ENCODE measurements at places on chromosomes 7 and 10. TPM values are rescaled to one million over a fixed set of nuclear protein-coding genes. Genes with fewer than 3 reads are reported as not detected.

The ZCWPW1 gene
- total RNA-seq = 4.4 TPM

- no peaks in the 10 kb centered on the region for H3K27me3 ChIP-seq
- DNase-seq = no peak
- no peak overlapping the region for H3K4me3 ChIP-seq
- no peaks in the 10 kb centered on the region for H3K36me3 ChIP-seq
- H3K4me1 ChIP-seq = no peaks in the 10 kb centered on the region
Measured at GRCh38 chr10:130009228-130009627, 45.2 kb upstream of the EBF3 start.

The CNPY1 gene
- not detected for total RNA-seq

The GATA3 gene
- 0.78 TPM for total RNA-seq

DNA sequence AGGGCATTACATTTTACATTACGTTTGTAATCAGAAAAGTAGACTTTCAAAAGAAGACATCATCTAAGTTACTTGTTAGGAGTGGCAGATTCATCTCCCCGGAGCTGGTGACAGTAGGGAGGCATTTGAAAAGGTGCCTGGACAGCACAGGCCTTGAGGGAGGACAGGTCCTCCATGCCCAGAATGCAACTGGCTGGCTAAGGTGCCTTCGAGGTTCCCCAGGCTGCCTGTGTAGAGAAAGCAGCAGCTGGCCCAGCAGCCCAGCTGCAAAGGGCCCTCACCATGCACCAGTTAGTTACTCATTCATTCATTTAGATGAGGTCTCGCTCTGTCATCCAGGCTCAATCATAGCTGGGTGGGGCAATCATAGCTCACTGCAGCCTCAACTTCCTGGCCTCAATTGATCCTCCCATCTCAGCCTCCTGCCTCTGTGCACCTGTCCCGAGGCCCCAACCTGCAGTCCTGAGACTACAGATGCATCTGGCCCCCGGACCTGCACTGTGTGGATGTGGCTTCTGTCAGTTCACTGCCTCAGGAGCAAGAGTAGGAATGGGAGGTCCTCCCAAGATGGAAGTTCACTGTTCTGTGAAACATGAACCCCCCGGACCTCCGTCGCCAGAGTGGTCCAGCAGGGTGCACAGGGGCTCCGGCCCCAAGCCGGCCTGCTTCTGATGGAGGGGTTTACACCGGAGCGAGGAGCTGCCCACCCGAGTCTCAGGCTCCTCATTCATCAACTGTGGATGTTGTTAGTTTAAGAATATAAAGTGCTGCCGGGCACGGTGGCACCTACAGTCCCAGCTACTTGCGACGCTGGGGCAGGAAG lies 36.6 kb downstream of the PRKAG2 start:
- no peak overlapping the region for H3K27ac ChIP-seq
- no peak overlapping the region for H3K4me3 ChIP-seq
- H3K36me3 ChIP-seq = no peaks in the 10 kb centered on the region
- H3K27me3 ChIP-seq = no peaks in the 10 kb centered on the region

The CDNF gene
- total RNA-seq = 1.9 TPM

GRCh38 chr10:14358886-14359573 lies 28.3 kb upstream of the FRMD4A start:
- H3K4me1 ChIP-seq = no peaks in the 10 kb centered on the region
- no peak for DNase-seq
- no peak overlapping the region for H3K27ac ChIP-seq
- no peaks in the 10 kb centered on the region for H3K36me3 ChIP-seq

The RNLS gene
- 6.1 TPM for total RNA-seq

GRCh38 chr7:150406567-150407421 lies 27.7 kb downstream of the ZNF775 start:
- no peak overlapping the region for H3K4me3 ChIP-seq
- no peaks in the 10 kb centered on the region for H3K27me3 ChIP-seq
- no peak overlapping the region for H3K27ac ChIP-seq
- no peak for DNase-seq

DNA sequence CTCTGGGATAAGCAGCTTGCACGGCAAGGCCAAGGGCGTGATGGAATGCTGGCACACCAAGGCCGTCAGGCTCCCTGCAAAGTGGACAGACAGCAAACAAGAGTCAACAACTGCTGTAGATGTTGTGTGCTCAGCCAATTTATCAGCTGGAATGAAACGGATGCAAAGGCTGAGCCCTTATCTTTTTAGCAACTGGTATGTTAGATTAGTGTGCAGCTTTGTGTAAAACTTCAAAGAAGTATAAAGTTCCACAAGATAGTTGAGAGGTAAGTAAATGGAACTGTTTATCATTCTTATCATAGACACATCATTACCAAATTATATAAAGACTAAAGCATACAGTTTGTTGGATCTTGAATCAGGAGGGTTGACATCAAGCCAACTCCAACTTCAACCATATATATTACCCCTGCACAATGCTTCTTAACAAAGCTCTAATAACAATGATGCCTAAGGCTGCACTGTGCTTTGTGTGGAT lies 289.0 kb downstream of the TNS3 start:
- H3K27me3 ChIP-seq = no peaks in the 10 kb centered on the region
- no peak for DNase-seq
- peak overlapping the region; percentile 26 for H3K27ac ChIP-seq
- H3K36me3 ChIP-seq = peaks cover 4% of the 10 kb centered on the region
- peaks cover 2% of the 10 kb centered on the region for H3K4me1 ChIP-seq

The TRIM50 gene
- 2.2 TPM for total RNA-seq

- H3K36me3 ChIP-seq = no peaks in the 10 kb centered on the region
- no peak overlapping the region for H3K4me3 ChIP-seq
- H3K27ac ChIP-seq = no peak overlapping the region
- H3K4me1 ChIP-seq = no peaks in the 10 kb centered on the region
- no peak for DNase-seq
- no peaks in the 10 kb centered on the region for H3K27me3 ChIP-seq
Measured at GRCh38 chr10:62637249-62638061, 167.1 kb upstream of the ADO start.

DNA sequence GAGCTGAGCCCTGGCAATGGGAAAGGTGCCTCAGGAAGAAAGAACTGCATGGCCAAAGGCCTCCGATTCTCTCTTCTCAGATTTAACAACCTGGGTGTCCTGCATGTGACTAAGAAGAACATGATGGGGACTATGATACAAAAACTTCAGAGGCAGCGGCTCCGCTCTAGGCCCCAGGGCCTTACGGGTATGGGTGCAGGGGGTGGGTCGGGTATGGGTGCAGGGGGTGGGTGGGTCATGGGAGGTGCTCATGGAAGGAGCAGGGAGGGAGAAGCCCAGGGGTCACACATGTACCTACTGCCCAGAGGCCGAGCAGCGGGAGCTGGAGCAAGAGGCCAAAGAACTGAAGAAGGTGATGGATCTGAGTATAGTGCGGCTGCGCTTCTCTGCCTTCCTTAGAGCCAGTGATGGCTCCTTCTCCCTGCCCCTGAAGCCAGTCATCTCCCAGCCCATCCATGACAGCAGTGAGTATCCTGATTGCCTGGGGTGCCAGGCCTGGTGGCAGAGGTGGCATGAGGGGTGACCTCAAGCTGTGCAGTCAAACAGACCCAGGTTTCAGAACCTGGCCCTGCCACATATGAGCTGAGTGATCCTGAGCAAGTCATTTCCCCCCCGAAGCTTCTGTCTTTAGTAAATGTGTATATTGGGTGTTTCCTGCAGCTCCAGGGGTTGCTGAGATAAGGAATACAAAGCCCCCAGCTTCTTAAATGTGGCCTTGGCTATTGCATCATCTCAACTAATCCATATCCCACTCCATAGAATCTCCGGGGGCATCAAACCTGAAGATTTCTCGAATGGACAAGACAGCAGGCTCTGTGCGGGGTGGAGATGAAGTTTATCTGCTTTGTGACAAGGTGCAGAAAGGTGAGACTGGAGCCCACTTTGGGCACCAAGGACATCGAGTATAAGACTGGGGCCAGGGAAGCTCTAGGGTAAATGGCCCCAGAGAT lies 2.0 kb downstream of the NFKB2 start:
- H3K4me3 ChIP-seq = no peak overlapping the region
- no peak for DNase-seq
- H3K27ac ChIP-seq = no peak overlapping the region

- no peak overlapping the region for H3K4me3 ChIP-seq
- H3K36me3 ChIP-seq = no peaks in the 10 kb centered on the region
- no peak for DNase-seq
- no peaks in the 10 kb centered on the region for H3K27me3 ChIP-seq
Measured at GRCh38 chr7:131087756-131088658, 239.7 kb upstream of the MKLN1 start.

DNA sequence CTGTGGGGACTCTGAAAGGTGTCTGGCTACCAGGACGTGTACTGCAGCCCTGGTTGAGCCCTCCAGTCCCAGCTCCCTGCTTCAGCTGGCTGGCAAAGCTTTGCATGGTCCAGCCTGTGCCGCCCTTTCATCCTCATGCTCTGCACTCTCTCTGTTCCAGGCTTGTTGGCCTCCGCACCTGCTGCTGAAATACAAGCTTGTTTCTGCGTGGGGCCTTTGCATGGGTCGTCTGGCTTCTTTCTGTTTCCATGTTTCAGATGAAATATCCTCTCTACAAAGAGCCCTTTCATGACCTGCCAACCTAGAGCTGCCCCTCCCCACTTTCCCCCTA lies 45.9 kb downstream of the TSPAN15 start:
- no peaks in the 10 kb centered on the region for H3K4me1 ChIP-seq
- no peaks in the 10 kb centered on the region for H3K27me3 ChIP-seq
- no peaks in the 10 kb centered on the region for H3K36me3 ChIP-seq
- no peak overlapping the region for H3K4me3 ChIP-seq
- H3K27ac ChIP-seq = no peak overlapping the region
- no peak for DNase-seq

DNA sequence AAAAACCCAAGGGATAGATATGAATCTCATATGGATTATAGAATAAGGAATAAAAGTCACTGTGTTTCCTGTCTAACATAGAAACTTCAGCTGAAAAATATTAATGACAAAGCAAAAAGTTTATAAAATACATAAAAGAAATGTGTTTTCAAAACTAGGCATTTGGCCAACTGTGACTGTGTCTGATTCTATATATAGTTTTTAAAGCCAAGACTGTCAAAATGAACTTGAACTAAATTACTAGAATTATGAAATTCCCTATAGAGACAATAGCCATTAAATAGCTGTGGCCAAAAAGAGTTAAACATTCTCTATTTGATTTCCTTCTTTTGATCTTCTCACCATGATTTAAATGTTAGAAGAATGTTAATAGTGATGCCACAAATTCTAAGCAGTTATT lies 311.2 kb upstream of the SEMA3D start:
- no peak overlapping the region for H3K4me3 ChIP-seq
- no peak overlapping the region for H3K27ac ChIP-seq
- H3K36me3 ChIP-seq = no peaks in the 10 kb centered on the region

The TMEM176A gene
- total RNA-seq = 30.7 TPM

The ATG9B gene
- 0.12 TPM for total RNA-seq
